ENCODE measurements at places on chromosomes 2 and 18.

GRCh38 chr2:134233728-134234136 lies 20.1 kb upstream of the MGAT5 start:
- DNase-seq, result no peak

DNA sequence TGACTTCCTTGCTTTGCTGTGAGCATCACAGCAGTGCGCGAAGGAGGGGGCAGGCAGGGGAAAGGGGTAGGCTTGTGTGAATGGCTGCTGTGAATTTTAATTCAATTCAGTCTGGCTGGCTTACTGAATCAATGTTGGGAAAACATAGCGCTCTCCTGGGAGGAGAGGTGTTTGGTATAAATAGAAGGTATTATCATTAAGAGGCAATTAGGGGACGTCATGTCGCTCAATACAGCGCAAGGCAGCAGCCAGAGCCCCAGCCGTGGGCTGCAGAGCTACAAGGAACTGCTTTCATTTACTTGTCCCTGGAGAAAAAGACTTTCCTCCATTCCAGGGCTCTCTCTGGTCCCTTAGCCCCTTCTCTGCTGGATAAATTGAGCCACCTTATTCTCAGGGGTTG lies 181.4 kb upstream of the MSH6 start:
- no peak for DNase-seq

GRCh38 chr18:25305584-25305983 lies 46.4 kb downstream of the ZNF521 start:
- no peak for DNase-seq

- DNase-seq, result no peak
Measured at GRCh38 chr2:72395096-72395495, 247.4 kb upstream of the CYP26B1 start.

GRCh38 chr2:33047939-33048338 lies 101.2 kb downstream of the LTBP1 start:
- no peak for DNase-seq

DNA sequence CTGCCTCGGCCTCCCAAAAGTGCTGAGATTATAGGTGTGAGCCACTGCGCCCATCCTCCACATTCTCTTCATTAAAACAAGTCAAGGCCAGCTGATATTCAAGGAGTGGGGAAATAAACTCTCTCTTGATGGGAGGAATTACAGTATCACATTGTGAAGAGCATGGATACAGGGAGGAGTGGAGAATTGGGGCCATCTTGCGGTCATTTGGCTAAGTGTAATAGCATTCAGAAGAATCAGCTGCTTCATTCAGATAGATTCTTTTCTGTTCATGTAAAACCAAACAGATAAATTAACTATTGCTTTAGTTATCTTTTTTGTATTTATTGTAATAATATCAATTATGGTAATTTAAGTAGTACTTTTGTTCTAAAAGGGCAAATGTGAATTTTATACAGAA lies 156.3 kb downstream of the UBR3 start:
- DNase-seq, result no peak

- no peak for DNase-seq
Measured at GRCh38 chr2:8569332-8569930, 112.4 kb upstream of the ID2 start.

DNA sequence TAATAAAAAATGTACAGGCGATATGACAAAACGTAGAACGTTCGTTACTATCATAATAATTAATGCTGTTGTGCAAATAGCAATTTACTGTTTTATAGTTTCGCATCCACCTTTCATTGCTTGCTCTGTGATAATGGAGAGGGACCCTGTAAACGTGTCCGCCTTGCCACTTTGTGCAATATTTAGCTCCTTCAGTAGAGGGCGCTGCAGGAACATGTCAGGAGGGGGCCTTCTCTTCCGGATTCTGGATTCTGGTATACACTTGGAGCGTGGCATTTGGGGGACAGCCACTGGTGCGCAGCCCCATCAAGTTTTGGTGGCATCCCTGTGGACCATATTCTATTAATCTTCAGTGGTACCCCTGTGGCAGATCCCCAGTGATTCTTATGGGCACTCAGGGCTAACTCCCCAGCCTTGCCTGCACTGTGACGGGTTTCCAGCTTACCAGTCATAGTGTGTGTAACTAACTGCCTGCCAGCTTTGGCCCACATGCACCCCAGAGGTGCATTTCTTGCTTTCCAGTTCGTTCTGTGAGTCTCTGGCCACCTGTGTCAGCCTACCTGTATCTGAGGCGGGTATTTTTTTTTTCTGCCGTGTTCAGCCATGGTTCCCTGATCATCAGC lies 140.3 kb downstream of the CYRIA start:
- no peak for DNase-seq

GRCh38 chr2:196406-196805 lies 67.4 kb downstream of the SH3YL1 start:
- DNase-seq, result no peak

All from omental fat pad (tissue), 4 donors.